Cardiac muscle cell (in vitro differentiated cells and primary cell): ENCODE measurements at places on chromosomes 1 and 21. TPM values are rescaled to one million over a fixed set of nuclear protein-coding genes. Genes with fewer than 3 reads are reported as not detected.
A peak's percentile ranks its signal among the peaks of the same experiment; 100 is the strongest.

FCMR gene
- not detected in 2 replicates for total RNA-seq

- no peak for DNase-seq
- no peak overlapping the region for H3K4me3 ChIP-seq
- H3K27me3 ChIP-seq: no peaks in the 10 kb centered on the region
- no peak overlapping the region for H3K27ac ChIP-seq
- peaks cover 10% of the 10 kb centered on the region for H3K4me1 ChIP-seq
Observed at GRCh38 chr1:25640646-25641328, 24.2 kb downstream of the MAN1C1 start.

GRCh38 chr1:115142616-115143015 lies 53.3 kb upstream of the TSPAN2 start:
- peak; percentile 60 for DNase-seq
- no peak overlapping the region for H3K27ac ChIP-seq
- H3K27me3 ChIP-seq: no peaks in the 10 kb centered on the region
- H3K4me1 ChIP-seq: peaks cover 11% of the 10 kb centered on the region
- no peak overlapping the region for H3K4me3 ChIP-seq

GRCh38 chr1:193787061-193787460 lies 600.6 kb upstream of the B3GALT2 start:
- H3K4me3 ChIP-seq: no peak overlapping the region
- no peaks in the 10 kb centered on the region for H3K36me3 ChIP-seq
- H3K4me1 ChIP-seq: no peaks in the 10 kb centered on the region
- no peaks in the 10 kb centered on the region for H3K27me3 ChIP-seq
- no peak for DNase-seq
- H3K27ac ChIP-seq: no peak overlapping the region

GRCh38 chr1:85116856-85117255 lies 68.6 kb upstream of the MCOLN3 start:
- no peak for DNase-seq
- H3K4me1 ChIP-seq: no peaks in the 10 kb centered on the region
- no peaks in the 10 kb centered on the region for H3K36me3 ChIP-seq
- no peaks in the 10 kb centered on the region for H3K27me3 ChIP-seq
- H3K27ac ChIP-seq: no peak overlapping the region

DNA sequence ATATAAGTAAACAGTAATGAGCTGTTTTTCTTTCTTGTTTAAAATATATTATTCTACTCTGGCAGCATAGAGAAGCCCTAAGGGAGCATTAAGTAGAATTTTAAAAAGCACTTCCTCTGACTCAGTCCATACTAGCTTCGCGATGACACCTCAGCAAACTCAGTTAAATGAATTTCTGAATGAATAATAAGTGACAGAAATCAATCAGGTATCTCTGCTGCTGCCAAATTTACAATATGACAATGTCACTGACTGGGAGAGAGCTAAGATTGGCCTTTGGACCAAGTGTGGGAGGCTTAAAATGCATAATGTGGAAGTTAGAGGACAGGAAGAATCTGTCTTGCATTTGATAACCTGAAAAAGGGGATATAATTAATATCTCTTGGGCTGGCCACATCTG lies 296.1 kb downstream of the HHIPL2 start:
- no peak for DNase-seq
- no peaks in the 10 kb centered on the region for H3K27me3 ChIP-seq
- H3K27ac ChIP-seq: no peak overlapping the region
- H3K36me3 ChIP-seq: no peaks in the 10 kb centered on the region
- no peak overlapping the region for H3K4me3 ChIP-seq
- H3K4me1 ChIP-seq: no peaks in the 10 kb centered on the region

- H3K36me3 ChIP-seq: peaks cover 12% of the 10 kb centered on the region
- H3K4me3 ChIP-seq: no peak overlapping the region
- H3K27me3 ChIP-seq: no peaks in the 10 kb centered on the region
- H3K27ac ChIP-seq: no peak overlapping the region
- no peaks in the 10 kb centered on the region for H3K4me1 ChIP-seq
- no peak for DNase-seq
Observed at GRCh38 chr1:95146637-95147036, 29.5 kb downstream of the TLCD4 start.

- H3K27ac ChIP-seq: no peak overlapping the region
- DNase-seq: no peak
- H3K36me3 ChIP-seq: no peaks in the 10 kb centered on the region
- H3K27me3 ChIP-seq: no peaks in the 10 kb centered on the region
Observed at GRCh38 chr1:171350594-171350993, 36.6 kb downstream of the FMO4 start.
